ENCODE measurements at places on chromosomes 7 and 10. TPM values are rescaled to one million over a fixed set of nuclear protein-coding genes. Genes with fewer than 3 reads are reported as not detected.
A peak's percentile ranks its signal among the peaks of the same experiment; 100 is the strongest.

DNA sequence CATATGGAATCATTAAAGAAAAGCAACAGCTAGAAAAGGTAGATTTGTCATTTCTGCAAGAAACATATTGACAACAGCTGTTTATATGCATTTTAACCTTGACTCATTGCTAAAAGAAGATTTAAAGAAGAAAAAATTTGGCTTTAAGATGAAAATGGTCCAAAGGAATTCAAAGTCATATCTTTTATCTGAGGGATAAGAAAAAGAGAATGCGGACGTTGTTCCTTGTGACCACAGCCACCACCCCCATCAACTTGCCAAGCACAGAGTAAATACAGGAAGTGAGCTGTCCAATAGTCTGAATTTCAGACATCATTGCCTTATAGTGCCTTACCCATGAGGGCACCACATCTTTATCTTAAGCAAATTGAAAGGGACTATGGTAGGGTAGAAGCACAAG lies 7.3 kb upstream of the CRPPA start:
- no peak for DNase-seq

DNA sequence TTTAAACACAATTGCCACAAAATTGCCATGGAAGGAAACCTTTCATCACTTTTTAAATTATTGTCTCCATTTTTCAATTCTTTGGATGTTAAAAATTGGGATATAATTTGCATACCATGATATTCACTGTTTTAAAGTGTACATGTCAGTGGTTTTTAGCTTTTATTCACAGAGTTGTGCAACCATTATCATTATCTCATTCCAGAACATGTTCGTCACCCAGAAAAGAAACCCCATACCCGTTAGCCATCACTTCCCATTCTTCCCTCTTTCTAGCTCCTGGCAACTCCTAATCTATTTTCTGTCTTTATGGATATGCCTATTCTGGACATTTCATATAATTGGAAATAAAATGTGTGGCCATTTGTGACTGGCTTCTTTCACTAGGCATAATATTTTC lies 260.3 kb upstream of the FERD3L start:
- DNase-seq, result no peak

DNA sequence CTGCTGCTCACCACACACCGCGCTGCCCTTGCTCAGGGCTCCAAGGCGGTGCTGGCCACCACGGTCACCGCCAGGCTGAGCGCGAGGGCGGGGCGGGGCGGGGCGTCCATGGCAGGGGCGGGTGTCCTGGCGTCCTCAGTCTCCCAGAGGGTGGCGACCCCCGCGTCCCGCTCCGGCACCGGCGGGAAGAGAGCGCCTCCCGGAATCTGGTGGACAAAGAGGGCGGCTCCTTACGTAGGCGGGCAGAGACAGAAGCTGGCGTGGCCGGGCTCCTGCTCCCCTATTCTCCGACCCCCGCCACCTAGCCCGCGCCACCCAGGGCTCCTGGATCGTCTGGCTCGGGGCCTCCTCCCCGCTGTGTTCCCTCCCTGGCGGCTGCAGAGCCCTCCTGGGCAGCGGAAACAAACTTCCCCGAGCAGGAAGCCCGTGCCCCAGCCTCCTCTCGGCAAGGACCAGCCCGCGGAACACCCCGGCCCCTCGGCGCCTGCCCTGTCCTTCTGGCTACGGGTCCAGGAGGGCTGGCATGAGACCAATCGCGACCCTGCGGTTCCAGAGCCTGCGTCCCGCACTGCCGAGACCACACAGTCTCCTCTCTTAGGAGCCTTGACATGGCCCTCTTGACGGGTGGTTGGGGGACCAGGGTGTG lies 133.8 kb upstream of the ZNF92 start:
- peak; percentile 59 for DNase-seq

DNA sequence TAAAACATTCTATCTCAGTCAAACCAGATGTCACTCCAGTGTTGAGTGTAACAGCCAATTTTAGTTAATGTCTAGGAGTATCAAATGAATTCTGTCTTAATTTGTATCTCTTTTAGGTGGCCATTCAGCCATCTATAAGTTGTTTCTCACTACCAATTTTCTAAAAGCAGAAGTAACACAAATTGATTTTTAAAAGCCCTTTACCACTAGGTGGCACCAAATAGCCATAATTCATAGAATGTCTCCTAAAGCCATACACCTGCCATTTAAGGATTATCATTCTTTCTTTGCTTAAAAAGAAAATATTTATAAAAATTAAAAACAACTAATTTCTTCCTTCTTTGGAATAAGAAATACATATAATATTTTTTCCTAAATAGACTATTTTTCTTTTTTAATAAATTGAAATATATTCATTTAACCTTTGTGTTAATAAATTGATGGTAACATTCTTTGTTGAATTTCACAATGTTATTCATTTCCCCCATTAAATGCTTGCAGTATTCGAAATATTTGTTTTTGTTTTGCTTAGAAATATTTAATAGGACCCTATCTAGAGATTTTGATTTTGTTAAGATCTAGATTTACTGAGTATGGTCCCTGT lies 107.8 kb upstream of the PPP1R3A start:
- DNase-seq, result peak; percentile 10

DNA sequence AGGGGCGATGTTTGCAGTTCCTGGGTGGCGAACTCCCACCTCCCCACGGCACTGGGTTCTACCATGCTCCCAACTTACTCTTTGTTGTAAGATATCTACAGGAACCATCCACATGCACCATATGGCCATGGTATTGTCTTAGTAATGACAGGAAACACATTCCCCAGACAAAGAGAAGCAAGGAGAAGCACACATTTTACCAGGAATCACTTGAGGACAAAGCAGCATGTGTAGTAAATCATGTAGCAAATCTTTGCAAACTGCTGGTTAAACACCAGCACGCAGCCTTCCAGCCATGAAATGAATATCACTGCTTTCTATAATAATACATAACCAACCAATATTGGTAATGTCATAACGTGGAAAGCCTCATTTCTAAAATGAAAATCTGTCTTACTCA lies 101.2 kb downstream of the NRP1 start:
- DNase-seq, result no peak

Gene STAG3
- 0.26 TPM for total RNA-seq

Measured in adrenal gland (tissue), 19 donors.